ENCODE measurements at places on chromosomes 2 and 18. TPM values are rescaled to one million over a fixed set of nuclear protein-coding genes. Genes with fewer than 3 reads are reported as not detected.
A peak's percentile ranks its signal among the peaks of the same experiment; 100 is the strongest.

DNA sequence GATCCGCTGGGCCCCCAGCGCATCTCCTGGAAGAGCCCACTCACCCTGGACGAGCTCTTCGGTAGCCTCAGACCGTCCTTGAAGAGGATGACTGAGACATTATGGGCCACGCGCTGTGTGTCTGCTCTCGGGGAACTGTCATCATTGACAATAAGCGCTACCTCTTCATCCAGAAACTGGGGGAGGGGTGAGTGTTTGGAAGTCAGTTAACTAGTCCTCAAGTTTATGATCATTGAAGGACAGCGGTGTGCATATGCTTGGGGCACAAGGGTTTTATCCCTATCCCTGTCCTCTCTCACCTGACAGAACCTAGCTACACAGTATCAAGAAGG is 586 bp downstream of the STK16 start:
- DNase-seq: no peak

DNA sequence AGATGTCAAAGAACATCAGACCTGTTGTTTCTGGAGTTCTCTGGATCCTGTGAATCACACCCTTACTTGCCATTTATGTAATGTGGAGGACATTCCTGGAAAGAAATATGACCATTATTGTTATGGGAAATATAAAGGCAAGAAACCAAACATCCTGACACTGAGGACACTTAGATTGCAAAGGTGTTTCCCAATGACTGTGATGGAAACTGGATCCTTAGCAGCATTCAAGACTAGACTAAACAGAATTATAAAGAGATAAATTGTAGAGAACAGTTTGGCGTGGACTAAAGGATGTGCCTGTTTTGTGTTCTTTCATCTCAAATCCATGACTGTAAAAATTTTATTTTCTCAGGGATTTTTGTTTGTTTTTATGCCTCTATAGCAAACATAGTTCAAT is 347.7 kb upstream of the SLC14A2 start:
- DNase-seq: no peak

DNA sequence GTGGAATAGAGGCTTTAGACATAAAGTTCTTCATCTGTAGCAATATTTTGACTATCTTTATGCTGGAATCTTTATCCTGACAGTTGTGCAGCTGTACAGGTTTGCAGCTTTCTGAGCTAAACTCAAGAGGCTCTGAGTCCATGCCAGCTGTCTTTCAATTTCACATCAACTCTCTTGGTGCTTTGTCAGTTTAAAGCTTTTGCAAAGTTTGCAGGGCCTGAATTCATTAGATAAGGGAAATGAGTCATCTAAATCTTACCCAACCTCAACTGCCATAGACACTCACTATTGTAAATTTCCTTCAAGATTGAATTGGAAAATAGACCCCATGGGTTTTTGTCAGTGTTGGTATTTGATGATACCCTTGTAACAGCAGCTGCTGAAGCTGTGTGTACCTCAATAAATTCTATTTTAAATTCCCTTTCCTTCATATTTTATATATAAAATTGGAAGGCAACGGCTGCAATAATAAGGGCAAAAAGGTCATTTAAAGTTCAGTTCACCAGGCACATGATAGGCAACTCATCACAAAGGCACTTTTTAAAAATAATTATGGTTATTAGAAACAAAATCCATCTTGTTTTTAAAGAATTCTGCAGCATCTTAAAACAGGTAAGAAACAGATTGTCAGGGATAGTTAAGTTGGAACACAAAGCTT is 169.9 kb upstream of the SLC39A10 start:
- DNase-seq: no peak

DNA sequence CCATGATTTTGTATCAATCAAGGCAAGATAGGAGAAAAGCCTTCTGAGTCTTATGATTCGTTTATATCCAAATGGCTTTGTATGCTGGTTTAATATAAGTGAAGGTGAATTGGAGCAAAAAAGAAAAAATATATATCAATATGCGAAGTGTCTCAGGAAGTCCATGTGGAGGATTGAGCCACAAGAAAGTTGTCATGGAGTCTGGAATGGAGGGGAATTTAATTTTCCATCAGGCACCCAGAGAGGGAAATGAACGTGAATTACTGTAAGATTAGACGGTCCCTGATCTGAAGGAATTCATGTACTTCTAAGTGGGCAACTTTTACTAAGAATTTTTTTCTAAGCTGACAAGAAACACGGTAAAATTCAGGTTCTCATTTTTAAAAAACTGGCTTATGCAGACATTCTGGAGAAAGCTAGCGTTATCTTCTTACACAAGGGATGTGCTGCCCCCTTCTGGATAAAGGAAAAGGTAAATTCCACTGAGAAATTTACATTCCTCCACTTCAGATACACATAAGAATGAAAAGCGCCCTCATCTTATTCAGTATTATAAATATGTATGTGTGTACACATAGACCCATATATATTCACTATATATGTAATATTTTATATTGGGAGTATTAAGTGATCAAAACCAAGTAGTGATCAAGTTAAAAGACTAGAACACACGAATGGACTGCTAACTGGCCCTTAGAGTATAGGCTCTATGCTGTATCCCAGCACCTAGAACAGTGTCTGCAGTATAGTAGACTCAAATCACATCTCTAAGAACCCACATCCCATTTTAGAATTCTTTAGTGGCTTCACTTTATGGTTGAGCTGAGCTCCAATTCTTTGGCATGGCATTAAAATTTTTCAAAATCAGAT is 289.0 kb upstream of the TFPI start:
- no peak for DNase-seq

GRCh38 chr18:21179590-21180220 is 62.3 kb upstream of the GREB1L start:
- peak; percentile 48 for DNase-seq

DNA sequence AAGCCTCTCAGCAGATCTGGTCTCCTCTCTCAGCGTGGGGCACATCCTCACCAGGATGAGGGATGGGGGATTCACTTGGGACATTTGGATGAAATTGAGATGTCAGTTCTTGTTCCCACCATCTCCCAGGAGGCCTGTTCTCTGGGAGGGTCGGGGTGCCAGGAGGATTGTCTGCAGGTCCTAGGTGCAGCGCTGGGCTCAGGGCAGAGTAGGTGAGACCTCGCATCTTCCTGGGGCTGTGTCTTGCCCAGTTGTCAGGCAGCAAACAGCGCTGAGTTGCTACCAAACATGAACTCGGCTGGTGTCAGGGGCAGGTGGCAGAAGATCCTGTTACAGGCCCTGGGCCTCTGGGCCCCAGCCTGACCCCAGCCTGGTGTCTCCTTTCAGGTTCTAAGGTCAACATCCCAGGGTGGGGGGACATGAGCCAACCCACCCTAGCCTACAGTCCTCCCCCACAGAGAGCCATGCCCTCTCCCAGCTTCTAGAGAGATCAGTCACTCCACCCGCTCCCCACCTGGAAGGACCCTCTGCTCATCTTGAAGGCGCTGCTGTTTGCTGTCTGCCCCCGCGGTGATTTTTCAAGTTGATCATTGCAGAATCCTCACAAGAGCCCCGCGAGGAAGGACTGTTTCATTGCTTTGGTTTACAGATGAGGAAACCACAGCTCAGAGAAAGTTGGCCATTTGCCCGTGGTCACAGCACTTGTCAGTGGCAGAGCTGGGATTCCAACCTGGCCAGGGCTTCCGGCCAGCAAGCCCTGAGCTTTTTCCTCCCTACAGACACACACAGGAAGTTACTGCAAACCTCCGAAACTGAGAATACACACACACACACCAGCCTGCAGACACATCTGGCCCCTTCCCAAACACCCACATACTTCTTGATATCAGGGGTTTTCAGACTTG is 83.9 kb downstream of the STPG4 start:
- DNase-seq: peak; percentile 89

- DNase-seq: no peak
Measured at GRCh38 chr2:71535526-71535925, 82.2 kb downstream of the DYSF start.

GRCh38 chr2:31002537-31003150 is 135.6 kb downstream of the GALNT14 start:
- DNase-seq: no peak

DNA sequence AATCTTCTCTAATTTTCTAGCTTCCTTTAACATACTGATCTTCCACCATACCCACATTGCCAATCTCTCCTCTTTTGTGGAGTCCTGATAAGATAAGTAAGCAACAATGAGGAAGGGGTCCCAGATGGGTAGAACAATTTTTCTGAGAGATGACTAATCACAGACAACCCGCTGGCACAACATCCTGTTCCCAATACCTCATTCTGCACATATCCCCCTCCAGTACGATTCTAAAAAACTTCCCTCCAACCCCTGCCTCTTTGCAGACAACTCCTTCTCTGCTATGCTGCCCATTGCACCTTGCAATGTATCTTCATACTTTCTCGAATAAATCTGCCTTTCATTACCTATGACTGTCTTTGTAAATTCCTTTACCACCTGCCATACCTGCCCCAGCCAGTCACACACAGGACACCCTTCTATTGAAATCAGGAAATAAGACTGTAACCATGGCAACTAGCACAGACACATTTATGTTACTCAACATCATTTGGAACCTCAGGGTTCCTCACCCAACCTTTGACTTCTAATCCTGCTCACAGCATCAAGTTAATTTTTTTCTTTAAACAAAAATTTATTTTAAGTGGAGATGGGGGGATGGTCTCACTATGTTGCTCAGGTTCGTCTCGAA is 7.4 kb upstream of the EXOC6B start:
- DNase-seq: no peak

- DNase-seq: no peak
Measured at GRCh38 chr2:96957244-96957643, 29.1 kb downstream of the FAM178B start.

DNA sequence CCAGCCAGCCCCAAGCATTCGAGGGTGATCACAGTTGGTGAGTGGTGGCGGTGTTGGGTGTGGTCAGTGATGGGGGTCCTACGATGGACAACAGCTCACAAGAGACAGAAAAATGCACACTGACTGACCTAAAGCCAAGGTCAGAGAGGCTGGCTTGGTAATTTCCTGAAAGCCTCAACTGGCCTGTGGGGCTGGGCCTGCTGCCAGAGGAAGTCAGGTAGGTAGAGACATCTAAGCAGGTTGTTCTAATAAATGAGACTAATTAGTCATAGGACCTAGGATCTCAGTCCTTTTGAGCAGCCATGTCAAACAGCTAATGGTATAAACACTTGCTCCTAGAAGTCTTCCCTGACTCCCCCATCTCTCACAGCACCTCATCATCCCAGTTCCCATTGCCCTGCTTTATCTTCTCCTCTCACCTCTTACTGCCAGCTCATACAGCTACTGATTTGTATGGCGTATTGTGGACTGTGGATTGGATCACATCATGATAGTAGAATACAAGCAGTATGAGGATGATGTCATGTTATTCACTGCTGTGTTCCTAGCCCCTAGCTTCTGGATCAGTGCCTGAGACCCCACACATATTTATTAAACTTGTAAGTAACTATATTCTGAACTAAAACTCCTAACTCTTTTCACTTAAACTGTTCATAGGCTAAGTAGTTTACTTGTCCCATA is 262.9 kb upstream of the KLHL29 start:
- DNase-seq: no peak

- DNase-seq: no peak
Measured at GRCh38 chr2:216774180-216774579, 78.8 kb upstream of the IGFBP5 start.

Gene MATN3
- 0.52 TPM for total RNA-seq

Gene CHN1
- 9.4 TPM for total RNA-seq

Gene PDE11A
- 0.24 TPM for total RNA-seq

Gene ARHGAP25
- 11.0 TPM for total RNA-seq

Gene INPP4A
- 19.5 TPM for total RNA-seq
